ENCODE measurements at places on chromosomes 4 and X. TPM values are rescaled to one million over a fixed set of nuclear protein-coding genes. Genes with fewer than 3 reads are reported as not detected.

Gene CAPN6
- not detected for total RNA-seq

Gene ATP7A
- 7.7 TPM for total RNA-seq

Gene TLR6
- 0.94 TPM for total RNA-seq

Gene SH3D19
- 13.0 TPM for total RNA-seq

Gene CLCN4
- total RNA-seq, result 6.0 TPM

Gene SYP
- 0.08 TPM for total RNA-seq

Gene CSN1S1
- total RNA-seq, result not detected

Gene MAGEB1
- total RNA-seq, result not detected

Gene TMEM156
- not detected for total RNA-seq

Gene FUNDC2
- 59.9 TPM for total RNA-seq

Gene HTRA3
- 6.8 TPM for total RNA-seq

Gene NRK
- 0.15 TPM for total RNA-seq

Gene TMEM144
- 3.1 TPM for total RNA-seq

Measured in smooth muscle cell of the coronary artery (primary cell).